ENCODE measurements at places on chromosomes 16 and 17.

- no peak for DNase-seq
These were observed 1.3 kb upstream of the BRICD5 start for GRCh38 chr16:2211923-2212347.

GRCh38 chr16:88552815-88553214 is 17.4 kb upstream of the ZC3H18 start:
- no peak for DNase-seq

- DNase-seq = no peak
These were observed 4.9 kb upstream of the PGAP6 start for GRCh38 chr16:386641-387156.

DNA sequence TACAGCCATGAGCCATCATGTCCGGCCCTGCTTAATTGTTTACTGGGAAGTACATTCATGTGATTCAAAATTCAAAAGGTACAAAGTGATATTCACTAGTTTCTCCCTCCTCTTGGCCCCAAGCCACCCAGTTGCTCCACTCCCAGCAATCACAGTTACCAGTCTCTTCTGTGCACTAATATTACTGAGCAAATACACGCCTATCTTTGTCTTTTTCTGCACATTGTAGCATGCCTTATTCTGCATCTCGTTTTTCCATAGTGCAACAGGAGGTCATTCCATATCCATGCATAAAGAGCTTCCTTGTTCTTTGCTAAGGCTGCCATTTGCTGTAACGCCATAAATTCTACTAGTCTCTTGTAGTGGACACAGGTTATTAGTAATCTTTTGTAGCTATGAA is 2.2 kb upstream of the ALOX15 start:
- DNase-seq = no peak

DNA sequence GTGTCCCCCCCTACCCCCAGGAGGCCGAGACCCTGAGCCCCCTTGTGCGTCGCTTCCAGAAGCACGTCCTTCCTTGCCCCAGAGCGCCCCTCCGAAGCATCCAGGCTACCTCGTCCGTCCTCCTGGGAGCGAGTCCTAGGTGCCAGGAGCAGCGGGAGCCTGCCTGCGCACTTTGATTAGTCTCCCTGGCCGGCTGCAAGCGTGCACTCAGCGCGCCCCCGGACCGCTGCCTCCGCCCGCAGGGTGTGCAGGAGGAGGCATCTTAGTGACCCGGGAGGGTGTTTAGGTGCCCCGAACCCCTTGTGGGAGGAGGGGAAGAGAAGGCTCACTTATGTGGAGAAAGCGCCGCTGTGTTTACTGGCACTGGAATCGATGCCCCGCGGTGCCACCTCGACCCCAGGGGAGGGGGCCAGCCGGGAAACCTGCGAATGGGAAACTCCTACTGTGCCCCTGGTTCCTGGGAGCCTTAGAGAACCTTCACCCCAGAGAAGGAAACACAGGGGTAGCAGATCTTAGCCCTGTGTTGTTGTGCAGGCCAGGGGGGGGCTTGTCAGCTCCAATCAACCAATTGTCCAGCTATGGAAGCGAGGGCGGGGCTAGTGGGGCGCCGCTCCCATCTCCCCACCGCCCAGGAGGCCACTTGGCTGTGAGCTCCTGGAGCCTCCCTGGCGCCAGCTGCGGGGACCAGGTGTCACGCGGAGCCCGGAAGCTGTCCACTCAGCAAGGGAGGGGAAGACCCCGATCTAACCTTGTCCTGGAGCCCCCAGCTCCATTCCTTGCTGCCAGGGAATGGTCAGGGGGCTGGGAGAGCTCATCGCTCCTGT is 922.8 kb upstream of the EEF2KMT start:
- DNase-seq = no peak

GRCh38 chr16:35730251-35730650 is 2270.8 kb downstream of the TP53TG3F start:
- no peak for DNase-seq

DNA sequence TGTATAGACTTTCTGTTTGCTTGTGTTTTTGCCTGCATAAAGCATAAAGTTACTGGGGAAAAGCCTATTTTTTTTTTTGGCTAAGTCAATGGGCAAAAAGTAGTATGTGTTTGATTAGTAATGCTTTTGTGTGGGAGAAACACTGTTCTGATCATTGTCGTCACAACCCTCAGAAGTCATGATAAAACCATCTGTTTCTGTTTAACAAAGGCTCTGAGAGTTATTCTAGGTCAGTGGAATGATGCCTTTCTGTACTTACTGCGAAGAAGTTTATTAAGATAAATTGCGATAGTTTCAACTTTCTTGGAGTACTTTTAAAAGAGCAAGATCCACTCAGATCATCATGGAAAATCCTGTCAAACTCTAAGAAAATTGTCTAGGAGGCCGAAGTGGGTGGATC is 80.9 kb downstream of the PRKCA start:
- DNase-seq = no peak

- no peak for DNase-seq
These were observed 160.3 kb upstream of the TBX2 start for GRCh38 chr17:61239327-61239726.

- DNase-seq = no peak
These were observed 26.4 kb downstream of the HNF1B start for GRCh38 chr17:37718324-37719048.

DNA sequence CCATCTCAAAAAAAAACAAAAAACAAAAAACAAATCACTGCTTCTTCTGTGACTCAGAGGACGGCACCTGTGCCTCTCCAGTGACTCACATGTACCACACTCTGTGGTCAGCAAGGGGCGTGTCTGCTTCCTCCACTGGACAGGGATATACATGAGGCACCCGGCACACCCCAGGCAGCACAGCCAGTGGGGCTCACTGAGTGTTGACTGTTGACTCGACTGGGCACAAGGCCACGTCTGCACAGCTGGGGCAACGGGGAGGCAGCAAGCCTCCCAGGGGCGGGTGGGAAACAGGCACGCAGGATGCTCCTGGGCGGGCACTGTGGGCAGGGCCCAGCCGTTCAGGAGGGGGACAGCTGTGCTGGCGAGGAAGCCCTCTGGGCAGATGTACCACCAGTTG is 64.1 kb downstream of the TIMM22 start:
- DNase-seq = no peak

DNA sequence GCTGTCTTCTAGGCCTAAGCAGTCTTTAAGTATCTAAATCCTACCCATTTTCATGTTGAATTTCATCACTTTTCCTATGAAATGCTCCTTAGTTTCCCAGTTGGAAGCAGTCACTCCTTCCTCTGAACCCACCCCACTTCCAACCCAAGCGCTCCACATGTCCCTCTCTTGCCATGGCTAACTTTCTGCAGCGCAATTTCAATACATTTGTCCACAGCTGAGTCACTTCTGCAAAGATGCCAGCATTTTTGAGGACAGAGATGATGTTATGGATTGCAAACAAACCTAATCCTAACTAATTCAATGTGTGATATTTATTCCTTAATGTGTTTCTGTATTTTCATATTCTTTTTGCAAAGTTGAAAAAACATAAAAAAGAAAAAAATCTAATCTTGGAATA is 71.7 kb downstream of the HLF start:
- DNase-seq = no peak

- DNase-seq = no peak
These were observed at the start of gene NOTUM for GRCh38 chr17:81961087-81961511. NOTUM (minus strand) TSS chr17:81961187; CDS start chr17:81960909, 278 bp downstream.

GRCh38 chr17:46896991-46897390 is 26.0 kb upstream of the GOSR2 start:
- no peak for DNase-seq

GRCh38 chr16:70725912-70726828 is 40.3 kb upstream of the MTSS2 start:
- no peak for DNase-seq
